ENCODE measurements at places on chromosomes 6 and 20.
A peak's percentile ranks its signal among the peaks of the same experiment; 100 is the strongest.

DNA sequence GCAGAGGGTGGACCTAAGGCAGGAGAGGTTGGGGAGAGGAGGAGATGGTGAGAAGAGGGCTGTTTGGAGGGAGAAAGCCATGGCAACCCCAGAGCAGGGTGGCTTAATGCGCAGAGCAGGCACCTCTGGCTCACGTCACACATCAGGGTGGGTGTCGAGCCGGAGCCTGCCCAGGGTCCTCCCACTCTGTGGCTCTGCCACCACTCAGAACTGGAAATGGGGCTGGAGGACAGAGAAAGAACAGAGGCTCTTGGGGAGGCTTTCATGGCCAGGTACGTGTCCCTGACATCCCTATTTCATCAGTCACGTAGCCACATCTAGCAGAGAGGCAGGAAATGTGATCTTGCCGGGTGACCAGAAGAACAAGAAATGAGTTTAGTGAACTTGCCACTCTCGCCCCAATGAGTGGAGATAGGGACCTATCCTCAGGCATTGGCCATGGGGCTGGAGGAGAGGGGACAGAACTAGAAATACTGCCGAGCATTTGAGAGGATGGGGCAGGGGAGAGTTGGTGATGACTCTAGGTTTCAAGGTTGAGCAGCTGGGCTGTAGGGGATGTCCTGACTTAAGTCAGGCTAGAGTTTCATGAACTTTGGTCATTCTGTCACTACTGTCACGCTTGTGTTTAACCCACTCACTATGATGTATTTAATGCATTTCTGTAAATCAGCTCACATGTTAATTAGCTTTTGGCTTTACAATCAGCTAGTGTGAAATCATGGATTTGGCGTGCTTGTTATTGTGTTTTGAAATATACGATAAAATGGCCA is 52.7 kb downstream of the CDH26 start:
- DNase-seq: no peak

GRCh38 chr20:33789109-33789857 is 21.9 kb upstream of the CHMP4B start:
- DNase-seq: no peak

DNA sequence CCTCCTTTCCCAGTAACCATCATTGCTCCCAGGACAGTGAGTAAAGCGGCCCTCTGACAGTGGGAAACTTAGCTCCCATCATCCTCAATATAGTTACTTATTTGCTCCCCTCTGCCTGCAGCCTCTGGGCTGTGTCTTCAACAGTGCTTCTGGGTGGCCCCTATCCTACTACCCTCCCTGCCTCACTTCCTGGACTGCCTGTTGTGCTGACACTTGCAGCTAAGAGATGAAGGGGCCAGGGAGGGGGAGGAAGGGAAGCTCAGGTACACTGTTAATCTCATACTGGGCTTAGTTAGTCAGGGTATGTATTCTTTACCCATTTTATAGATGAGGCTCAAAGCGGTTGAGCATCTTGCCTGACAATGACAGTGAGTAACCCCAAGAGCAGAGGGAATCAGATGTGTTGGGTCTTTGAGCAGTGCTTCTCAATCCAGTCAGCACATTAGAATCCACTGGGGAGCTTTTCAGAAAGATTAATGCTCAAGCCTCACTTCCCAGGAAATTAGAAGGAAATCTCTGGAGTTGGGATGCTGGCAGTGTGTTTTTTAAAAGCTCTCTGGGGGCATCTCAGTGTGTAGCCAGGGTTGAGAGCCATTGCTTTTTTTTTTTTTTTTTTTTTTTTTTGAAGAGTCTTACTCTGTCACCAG is 27.1 kb upstream of the KCNK5 start:
- no peak for DNase-seq

DNA sequence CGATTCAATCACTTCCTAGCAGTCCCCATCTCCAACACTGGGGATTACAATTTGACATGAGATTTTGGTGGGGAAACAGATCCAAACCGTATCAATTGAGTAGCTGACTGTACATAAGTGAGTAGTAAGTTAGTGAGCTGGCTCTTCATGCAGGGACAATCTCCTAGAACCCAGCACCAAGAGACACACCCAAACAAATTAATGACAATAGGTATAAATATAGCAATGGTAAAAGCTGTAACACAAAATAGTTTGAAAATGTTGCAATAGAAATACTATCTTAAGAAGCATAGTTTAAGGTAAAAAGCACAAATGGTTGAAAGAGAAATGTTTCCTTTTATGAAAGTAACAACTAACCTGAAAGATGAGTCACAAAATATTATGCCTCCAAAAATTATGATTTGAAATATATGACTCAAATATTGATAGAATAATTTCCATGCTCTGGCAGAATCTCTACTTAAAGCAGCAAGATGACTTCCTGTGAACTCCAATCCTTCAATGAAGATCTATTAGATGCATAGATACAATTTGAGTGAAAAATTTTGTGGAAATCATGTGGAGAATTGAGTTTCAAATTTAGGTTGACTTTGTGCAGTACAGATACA is 5.4 kb upstream of the SIRPB1 start:
- no peak for DNase-seq

- DNase-seq: no peak
These were observed 45.5 kb upstream of the CD83 start for GRCh38 chr6:14072084-14072483.

DNA sequence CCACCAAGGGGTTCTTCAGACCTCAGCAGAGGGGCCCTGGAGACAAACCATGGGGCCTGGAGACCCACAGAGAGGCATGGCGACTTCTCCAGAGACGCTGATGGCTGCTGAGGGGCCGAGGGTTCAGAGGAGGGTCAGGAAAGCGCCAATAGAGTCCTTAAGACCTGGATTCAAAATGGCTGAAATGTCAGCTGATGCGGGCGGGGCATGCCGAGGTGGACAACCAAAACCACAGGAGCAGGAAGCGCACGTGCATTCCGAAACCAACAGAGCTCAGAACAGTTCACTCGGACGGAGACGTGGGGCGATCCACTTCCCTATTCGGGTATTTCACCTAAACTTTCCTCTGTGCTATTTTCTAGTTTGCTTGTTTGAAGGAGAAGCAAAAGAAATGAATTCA is 99.9 kb upstream of the RIN2 start:
- DNase-seq: no peak

GRCh38 chr6:132052096-132052495 is 100.9 kb upstream of the CCN2 start:
- no peak for DNase-seq

DNA sequence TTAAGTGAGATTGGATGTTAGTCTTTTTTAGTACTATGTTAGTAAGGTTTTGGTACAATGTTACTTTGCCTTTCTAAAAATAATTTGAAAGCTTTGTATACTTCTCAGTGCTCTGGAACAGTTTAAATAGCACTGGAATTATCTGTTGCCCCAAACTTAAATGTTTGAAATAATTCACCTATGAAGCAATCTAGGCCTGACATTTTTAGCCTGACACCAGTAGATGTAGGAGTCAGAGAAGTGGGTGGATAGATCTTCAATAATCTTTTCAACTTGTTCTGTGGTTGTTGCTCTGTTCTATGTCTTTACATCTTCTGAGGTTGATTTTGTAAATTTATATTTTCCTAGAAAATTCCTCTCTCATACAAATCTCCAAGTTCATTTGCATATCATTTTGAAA is 103.1 kb upstream of the ADGRF1 start:
- DNase-seq: no peak

- peak; percentile 1 for DNase-seq
These were observed 30.0 kb downstream of the ALDH5A1 start for GRCh38 chr6:24524805-24525204.

- DNase-seq: no peak
These were observed 2.2 kb downstream of the TAF4 start for GRCh38 chr20:62063315-62063980.

- no peak for DNase-seq
These were observed 598.2 kb upstream of the MAP3K7 start for GRCh38 chr6:91185072-91185471.

Data from NCI-H1092 (cell line).